Activated T-helper 2 cell treated with anti-CD3 and anti-CD28 coated beads, Interferon-gamma antibody, Interleukin-2, Interleukin-4, amounts not matched to agents 10 μg/mL and 5 μg/mL and 100 μg/mL, durations not matched to agents 14 hours and 24 hours and 36 hours (primary cell): ENCODE measurements at places on chromosomes 4 and X. TPM values are rescaled to one million over a fixed set of nuclear protein-coding genes. Genes with fewer than 3 reads are reported as not detected.
A peak's percentile ranks its signal among the peaks of the same experiment; 100 is the strongest.

- peak overlapping the region; percentile 22 for H3K27ac ChIP-seq
- peak overlapping the region; percentile 73 for H3K4me3 ChIP-seq
- H3K27me3 ChIP-seq, result peaks cover 36% of the 10 kb centered on the region
- DNase-seq, result no peak
- H3K4me1 ChIP-seq, result peaks cover 21% of the 10 kb centered on the region
Measured at GRCh38 chr4:76212851-76213414, 691 bp downstream of the SCARB2 start.

- no peak overlapping the region for H3K4me3 ChIP-seq
- H3K27me3 ChIP-seq, result peaks cover 2% of the 10 kb centered on the region
- DNase-seq, result no peak
- H3K36me3 ChIP-seq, result peaks cover 5% of the 10 kb centered on the region
Measured at GRCh38 chrX:123736333-123736921, 3.6 kb upstream of the THOC2 start.

DNA sequence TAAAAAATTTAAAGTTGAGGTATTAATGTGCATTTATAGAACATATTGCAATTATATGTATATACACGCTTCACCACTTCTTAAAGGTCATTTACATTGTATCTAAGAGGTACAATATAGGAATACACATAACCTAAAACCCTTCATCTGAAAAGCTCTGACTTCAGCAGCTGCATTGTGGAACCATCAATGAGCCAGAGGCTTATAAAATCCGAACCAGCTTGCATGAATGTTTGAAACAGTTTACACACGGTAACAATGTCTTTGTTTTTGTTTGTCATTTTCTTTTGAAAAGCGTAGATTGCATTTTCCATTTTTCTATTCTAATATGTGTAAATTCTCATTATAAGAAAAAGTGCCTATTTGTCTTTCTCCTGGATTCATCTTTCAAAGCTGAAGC is 221.6 kb downstream of the DCLK2 start:
- peaks cover 11% of the 10 kb centered on the region for H3K36me3 ChIP-seq
- no peak for DNase-seq
- no peak overlapping the region for H3K4me3 ChIP-seq
- H3K27me3 ChIP-seq, result no peaks in the 10 kb centered on the region

- no peak overlapping the region for H3K4me3 ChIP-seq
- H3K36me3 ChIP-seq, result no peaks in the 10 kb centered on the region
- peaks cover 10% of the 10 kb centered on the region for H3K27me3 ChIP-seq
- no peak for DNase-seq
Measured at GRCh38 chr4:98181809-98182208, 38.5 kb upstream of the STPG2 start.

The SHISA3 gene
- total RNA-seq, result 0.80 and 1.2 TPM in 2 replicates

DNA sequence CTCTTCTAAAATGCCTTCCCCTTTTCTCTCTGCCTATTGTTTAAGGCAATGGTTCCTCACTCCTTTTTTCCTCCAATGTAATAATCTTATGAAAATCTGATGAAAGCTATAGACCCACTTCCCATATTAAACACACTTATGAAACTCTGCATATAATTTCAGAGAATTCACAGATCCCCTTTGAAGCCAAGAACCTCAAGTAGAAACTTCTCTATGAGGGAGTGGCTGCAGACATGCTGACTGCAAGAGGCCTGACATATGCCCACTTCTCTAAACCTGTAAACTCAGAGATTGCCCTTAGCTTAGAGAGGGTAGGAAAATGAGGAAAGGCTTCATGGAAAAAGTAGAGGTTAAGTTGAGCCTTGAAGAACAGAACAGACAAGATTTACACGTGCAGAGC is 37.6 kb downstream of the TAB3 start:
- no peak overlapping the region for H3K4me3 ChIP-seq
- no peak for DNase-seq
- no peaks in the 10 kb centered on the region for H3K27me3 ChIP-seq
- no peaks in the 10 kb centered on the region for H3K4me1 ChIP-seq
- H3K27ac ChIP-seq, result no peak overlapping the region

DNA sequence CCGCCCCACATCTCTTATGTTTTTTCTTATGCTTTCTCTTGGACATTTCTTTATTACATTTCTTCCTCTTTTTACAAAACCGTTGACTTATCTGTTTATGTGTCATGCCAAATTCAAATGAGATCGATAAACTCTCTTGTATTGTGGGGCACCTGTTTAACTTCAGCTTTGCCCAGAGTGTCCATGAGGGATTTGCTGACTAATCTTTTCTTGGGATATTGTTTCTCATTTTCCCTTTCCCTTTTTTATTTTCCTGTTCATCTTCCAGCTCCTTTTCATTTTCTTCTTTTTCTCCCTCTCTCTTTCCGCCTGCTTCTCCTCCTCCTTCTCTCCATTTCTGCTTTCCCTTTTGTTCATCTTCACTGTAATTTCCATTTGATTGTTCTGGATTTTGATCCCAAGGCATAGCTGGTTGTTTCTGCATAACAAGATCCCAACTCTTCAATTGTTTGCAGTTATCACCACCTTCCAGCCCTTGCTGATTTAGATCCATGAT is 10.7 kb downstream of the TIMM8A start:
- H3K27me3 ChIP-seq, result no peaks in the 10 kb centered on the region
- no peak for DNase-seq
- H3K36me3 ChIP-seq, result peaks cover 3% of the 10 kb centered on the region
- peaks cover 10% of the 10 kb centered on the region for H3K4me1 ChIP-seq
- H3K4me3 ChIP-seq, result no peak overlapping the region

The ZDHHC15 gene
- total RNA-seq, result 0.05 and 0.07 TPM in 2 replicates

GRCh38 chr4:37934609-37935008 is 25.6 kb upstream of the PTTG2 start:
- no peak overlapping the region for H3K27ac ChIP-seq
- H3K36me3 ChIP-seq, result peaks cover 19% of the 10 kb centered on the region
- no peak for DNase-seq
- no peak overlapping the region for H3K4me3 ChIP-seq
- peaks cover 3% of the 10 kb centered on the region for H3K27me3 ChIP-seq

The FAM156A gene
- 26.2 and 28.2 TPM in 2 replicates for total RNA-seq

DNA sequence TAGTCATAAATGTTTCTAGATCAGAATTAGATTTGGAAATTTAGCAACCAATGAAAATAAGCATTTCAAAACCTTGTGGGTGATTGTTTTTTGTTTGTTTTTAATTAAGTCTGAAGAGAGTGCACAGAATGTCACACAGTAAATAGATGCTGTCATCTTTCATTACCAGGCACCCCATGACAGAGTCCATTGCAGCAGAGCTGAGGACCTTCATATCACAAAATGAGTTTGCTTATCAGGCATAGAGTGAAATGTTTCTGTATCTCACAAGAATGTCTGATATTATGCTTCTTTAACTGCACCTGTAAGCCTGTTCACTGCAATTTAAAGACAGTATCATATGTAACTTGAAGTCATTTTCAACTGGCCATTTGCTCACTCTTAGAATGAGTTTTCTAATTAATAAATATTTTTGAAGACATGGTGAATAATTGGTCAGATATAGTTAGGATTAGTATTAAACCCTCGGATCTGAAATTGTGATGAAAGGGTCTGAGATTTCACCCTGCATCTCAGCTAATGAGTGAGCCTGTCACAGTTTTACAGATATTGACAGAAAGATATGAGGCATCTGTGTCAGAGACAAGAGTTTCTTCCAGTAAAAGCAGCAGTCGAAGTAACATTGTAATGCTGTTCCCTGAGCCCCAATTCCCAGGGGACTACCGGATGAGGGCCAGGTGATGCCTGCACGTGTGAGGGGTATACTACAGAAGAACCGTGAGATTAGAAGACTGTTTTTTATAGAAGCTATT is 416.4 kb downstream of the CCSER1 start:
- no peak overlapping the region for H3K4me3 ChIP-seq
- no peaks in the 10 kb centered on the region for H3K27me3 ChIP-seq
- no peaks in the 10 kb centered on the region for H3K36me3 ChIP-seq
- DNase-seq, result no peak
- H3K4me1 ChIP-seq, result no peaks in the 10 kb centered on the region

- no peaks in the 10 kb centered on the region for H3K4me1 ChIP-seq
- no peak overlapping the region for H3K4me3 ChIP-seq
- H3K36me3 ChIP-seq, result no peaks in the 10 kb centered on the region
- no peaks in the 10 kb centered on the region for H3K27me3 ChIP-seq
- DNase-seq, result no peak
Measured at GRCh38 chrX:99973572-99974226, 436.4 kb downstream of the PCDH19 start.

GRCh38 chr4:85210353-85210752 is 243.9 kb upstream of the WDFY3 start:
- DNase-seq, result no peak
- H3K27ac ChIP-seq, result no peak overlapping the region
- no peak overlapping the region for H3K4me3 ChIP-seq
- no peaks in the 10 kb centered on the region for H3K27me3 ChIP-seq
- H3K4me1 ChIP-seq, result no peaks in the 10 kb centered on the region
- H3K36me3 ChIP-seq, result no peaks in the 10 kb centered on the region

The TRIML2 gene
- total RNA-seq, result not detected in 2 replicates
